ENCODE measurements at places on chromosomes 16 and 17.

DNA sequence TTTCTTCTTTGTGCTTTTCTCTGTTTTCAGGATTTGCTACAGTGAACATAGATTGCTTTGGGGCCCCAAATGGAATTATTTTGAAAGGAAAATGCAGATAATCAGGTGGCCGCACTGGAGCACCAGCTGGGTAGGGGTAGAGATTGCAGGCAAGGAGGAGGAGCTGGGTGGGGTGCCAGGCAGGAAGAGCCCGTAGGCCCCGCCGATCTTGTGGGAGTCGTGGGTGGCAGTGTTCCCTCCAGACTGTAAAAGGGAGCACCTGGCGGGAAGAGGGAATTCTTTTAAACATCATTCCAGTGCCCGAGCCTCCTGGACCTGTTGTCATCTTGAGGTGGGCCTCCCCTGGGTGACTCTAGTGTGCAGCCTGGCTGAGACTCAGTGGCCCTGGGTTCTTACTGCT lies 1.2 kb downstream of the STH start:
- no peak for DNase-seq

GRCh38 chr16:86789621-86790051 lies 211.3 kb downstream of the FOXL1 start:
- DNase-seq, result no peak

DNA sequence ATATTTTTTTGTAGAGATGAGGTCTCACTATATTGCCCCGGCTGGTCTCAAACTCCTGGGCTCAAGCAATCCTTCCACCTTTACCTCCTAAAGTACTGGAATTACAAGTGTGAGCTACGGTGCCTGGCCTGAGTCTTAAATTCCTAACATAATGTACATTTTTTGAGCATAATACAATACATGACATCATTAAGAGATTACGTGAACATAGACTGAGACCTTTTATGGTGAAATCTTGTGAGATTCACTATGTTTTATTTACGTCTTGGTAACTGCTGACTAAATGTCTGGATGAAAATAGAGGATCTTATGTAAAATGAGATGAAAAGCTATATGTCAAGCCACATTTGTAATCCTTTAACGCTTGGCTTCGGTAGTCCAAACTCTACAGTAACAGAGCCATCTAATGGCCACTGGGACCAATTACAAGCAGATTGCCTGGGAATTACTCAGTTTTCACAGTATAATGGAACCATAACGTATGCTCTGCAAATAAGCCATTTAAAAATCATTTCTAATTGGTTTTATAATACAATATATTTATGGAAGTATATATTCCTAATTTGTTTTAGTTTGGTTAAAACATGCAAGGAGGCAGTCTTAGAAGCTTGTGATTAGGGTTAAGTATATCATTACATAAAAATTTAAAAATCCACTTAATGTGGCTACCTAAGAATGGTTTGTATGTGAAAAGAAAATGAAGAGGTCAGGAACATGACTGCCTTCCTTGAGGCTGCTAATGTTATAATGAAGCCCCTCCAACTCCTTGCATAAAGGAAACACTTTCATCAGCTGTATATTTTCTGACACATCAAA lies 8.1 kb upstream of the EFCAB13 start:
- DNase-seq, result peak; percentile 73

GRCh38 chr16:69741519-69741918 lies 13.2 kb downstream of the NOB1 start:
- DNase-seq, result no peak

- DNase-seq, result no peak
Measured at GRCh38 chr16:71880176-71880575, 3.8 kb downstream of the ZNF821 start.

- peak; percentile 85 for DNase-seq
Measured at GRCh38 chr17:40111221-40112128, 10.3 kb upstream of the MSL1 start.

DNA sequence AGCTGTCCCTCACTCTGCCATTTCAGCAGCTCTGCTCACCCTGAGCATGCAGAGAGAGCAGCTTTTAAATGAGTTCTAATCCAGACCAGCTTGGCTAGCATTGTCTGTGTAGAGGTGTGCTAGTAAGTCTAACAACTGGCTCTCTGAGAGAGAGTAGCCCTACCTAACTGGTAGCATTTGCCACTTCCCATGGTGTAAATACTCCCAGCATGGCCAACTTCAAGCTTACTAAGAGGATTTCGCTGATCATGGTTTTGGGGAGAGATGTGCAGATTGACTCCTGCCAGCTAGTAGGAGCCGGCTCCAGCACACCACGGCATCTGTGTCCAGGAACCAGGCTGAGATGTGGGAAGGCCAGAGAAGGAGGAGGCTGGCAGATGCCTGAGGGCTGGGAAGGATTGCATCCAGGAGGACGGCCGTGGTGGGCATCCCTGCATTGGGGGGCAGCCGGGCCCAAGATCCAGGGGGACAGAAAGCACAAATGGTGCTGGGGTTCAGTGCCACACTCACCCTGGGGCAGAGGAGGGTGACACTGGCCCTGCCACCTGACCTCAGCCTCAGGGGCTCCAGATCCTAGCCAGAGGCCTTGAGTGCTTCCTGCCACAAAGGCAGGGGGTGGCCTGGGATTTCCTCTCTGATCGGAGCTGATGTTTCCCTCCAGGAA lies 394.9 kb upstream of the TNRC6C start:
- no peak for DNase-seq

DNA sequence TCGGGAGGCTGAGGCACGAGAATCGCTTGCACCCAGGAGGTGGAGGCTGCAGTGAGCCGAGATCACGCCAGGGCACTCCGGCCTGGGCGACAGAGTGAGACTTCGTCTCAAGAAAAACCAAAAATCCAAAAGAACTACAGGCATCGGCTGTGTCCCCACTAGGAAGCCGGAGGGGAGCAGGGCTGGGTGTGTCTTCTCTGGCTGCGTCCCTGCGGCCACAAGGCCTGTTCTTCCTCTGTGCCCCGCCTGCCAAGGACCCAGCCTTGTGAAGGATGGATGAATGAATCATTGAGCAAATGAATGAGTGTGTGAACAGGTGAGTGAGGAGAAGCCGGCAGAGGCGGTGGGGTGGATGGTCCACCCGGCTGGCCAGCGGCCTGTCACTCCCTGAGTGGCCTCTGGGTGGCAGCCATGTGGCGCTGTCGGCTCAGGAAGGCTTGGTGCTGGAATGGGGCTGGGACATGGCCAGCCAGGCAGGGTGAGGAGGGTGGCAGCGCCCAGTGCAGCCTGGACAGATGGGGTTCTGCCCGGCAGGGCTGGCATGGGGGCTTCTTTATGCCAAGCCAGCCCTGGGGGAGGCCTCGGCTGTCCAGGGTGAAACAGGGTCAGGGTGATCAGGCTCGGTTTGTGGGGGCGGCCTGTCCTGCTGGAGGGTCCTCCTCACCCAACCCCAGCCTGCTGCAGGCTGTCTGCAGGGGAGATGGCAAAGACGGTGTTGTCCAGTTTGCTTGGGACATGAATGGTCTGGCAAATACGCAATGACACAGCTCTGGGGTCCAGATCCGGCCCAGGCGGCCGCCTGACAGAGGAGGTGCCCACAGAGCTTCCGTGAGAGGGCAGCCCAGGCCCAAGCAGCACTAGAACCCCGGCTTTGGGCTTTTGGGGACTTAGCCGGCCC lies 21.7 kb downstream of the SLC25A10 start:
- peak; percentile 63 for DNase-seq

DNA sequence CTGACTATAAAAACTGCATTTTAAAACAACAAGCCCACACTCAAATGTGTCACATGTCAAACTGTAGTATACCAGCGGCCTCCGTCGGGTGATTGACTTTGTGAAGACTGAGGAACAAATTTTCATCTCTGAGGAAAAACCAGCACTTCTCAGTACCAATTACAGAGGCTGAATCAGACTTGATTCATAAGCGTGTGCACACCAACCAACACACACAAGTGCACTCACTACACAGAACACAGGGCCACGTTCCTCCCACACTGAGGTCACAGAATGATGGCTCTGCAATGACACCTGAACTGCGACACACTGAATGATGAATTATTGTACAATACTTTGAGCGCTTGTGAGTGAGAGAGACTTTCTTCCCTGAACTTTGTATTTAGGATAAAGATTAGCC lies 29.6 kb downstream of the XPO6 start:
- DNase-seq, result no peak

GRCh38 chr16:13906168-13907089 lies 13.5 kb upstream of the ERCC4 start:
- no peak for DNase-seq

DNA sequence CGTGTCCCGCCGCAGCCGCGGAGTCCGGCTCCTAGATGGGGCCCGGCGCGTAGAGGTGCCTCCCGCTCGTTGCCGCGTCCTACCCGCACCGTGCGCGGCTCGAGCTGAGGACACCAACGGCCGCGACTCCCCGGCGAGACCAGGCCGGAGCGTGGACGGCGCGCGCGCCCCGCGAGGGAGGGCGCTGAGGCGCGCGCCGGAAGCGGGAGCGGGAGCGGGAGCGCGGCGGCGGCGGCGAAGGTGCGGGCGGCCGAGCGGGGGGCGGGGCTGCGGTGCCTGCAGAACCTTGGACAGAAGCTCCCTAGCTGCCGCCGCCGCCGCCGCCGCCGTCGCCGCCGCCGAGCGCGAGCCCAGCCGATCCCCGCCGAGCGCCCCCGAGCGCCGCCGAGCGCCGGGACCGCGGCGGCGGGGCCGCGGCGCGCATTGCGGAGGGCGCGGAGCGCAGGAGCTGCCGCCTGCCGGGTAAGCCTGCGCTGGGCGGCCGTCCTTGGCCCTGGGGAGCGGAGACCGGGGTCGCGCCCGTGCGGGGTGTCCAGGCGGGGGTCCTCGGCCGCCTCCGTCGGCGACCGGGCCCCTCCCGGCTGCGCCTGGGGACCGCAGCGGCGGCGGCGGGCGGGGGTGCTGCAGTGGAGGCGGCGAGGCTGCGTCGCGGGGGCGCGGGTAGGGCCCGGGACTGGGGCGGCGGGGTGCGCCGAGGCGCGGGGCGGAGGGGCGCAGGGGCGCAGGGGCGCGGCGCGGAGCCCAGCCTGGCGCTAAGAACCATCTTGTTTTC lies at the start of gene CDK5R1:
TSS of gene CDK5R1 (plus strand) at position 293 of the 772 bp plus-strand sequence. CDS start 628 bp downstream, outside the sequence.
- DNase-seq, result no peak

DNA sequence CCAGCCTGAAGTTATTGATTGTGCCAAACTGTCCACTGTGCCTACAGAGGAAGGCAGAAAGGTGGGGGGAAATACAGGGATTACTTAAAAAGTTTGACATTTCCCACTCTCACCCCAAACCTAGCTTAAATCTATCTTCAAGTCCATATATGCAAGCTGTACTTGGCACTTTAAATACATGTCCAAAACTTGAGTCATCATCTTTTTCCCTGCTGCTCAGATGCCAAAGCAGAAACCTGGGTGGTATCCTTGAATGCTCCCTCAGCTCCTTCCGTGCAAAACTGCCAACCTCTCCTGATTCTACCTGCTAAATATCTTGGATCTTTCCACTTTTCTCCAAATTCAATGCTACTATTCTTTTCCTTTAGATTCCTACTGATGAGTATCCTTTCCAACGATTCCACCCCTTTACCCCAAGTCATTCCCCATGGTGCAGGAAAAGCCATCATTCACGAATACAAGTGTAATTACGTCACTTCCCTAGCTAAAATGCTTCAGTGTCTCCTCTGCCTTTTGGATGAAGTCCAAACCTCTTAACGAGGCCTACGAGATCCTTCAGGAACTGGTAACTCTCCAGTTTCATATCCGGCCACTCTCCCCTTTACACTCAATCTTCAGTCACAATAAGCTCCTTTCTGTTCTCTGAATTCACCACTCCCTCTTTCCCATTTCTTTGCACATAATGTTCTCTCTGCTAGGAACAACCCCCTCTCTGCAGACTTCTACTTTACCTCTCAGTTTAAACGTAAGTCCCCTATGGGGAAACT lies 9.3 kb downstream of the BECN1 start:
- no peak for DNase-seq

GRCh38 chr17:58081646-58082340 lies 1.4 kb upstream of the DYNLL2 start:
- no peak for DNase-seq

DNA sequence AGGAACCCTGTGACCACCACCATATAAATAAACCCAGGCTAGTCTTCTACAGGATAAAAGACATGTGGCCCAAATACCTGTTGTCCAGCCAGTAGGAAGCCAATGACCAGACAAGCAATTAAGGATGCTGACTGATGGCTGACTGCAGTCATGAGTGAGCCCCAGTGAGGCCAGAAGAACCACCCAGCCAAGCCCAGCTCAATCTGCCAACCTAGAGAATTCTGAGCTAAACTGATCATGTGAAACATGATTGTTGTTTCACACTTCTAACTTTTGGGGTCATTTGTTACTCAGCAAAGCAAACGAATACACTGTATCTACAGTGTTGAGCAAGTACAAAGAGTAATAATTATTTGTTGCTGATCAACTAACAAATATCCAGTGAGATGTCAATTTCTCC lies 86.4 kb downstream of the DNAH3 start:
- DNase-seq, result no peak

DNA sequence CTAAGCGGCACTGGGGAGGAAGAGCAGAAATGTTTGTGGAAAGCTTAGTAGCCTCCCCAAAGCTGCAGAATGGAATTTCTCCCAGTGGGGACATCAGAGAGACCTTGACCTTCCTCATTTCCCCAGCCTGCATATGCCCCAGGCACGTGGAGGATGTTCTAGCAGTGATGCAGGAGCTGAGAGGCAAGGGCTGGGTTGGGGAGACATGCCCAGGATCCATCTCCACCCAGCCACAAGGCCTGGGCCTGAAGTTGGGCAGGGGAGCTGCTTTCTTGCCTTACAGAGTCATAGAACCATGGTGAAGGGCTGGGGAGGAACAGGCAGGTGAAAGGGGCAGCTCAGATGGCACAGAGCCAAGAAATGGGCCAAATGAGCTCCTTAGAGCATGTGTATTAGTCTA lies 104.0 kb downstream of the TMEM132E start:
- DNase-seq, result no peak

DNA sequence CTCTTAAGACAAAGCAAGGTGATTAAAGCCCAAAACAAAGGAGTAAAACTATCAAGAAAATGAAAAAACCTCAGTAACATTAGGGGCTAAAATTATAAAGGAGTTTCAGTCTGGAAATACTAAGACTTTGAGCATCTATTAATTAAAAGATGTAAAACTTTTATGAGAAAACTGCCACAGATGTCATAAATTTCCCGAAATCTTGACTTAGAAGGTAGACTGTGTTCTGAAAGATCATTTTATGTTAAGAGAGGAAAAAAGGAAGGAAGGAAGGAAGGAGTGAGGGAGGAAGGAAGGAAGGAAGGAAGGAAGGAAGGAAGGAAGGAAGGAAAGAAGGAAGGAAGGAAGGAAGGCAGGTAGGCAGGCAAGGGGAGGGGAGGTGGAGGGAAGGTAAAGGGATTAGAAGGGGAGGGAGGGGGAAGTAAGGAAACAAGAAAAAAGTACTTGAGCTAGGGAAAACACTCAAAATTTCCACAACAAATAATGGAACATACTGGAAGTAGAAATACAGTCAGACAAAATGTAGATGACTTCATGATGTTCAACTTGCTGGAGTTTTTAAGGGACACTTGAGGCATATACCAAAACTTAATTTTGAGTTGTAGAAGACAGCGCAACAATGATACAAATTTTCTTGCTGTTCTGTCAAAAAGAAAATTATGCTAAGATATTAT lies 2.0 kb downstream of the KRTAP4-5 start:
- no peak for DNase-seq

All from NCI-H446 (cell line).